ENCODE measurements at places on chromosomes 3 and 15.

DNA sequence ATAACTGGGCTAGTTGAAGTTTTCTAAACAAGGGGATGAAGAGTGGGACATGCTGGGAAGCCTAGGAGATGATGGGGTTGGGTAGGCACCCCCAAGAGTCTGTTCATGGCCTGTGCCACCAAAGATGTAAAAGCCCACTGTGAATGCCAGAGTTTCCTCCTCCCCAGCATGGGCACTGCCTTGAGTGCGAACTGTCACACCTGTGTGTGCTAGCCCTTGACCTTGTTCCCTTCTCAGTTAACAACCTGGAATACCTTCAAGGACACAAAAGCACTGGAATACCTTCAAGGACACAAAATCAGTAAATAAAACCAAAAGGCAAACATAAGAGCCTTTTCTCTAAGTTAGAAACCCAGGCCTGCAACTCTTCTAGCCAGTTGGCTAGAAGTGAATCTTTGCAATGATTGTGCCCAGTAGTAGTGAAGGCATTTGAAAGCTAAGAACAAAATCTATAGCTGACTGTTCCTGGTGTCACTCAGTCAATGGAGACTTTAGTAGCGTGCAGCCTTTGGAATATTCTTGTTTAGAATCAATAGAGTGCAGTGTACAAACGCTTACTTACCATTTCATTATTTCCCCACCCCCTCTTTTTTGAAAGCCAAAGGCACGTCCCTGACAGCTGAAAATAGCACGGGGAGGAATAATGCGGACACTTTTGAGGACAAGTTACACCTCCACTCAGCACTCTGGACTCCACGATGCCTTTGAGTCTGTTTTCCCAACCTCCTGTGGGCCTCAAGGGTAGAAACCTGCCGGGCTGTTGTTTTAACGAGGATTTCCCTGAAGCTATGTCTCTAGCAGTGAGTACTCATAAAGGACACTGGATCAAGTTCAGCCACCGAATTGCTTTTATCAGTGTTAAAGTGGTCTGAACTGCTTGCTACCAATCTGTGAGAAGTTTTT lies 24.2 kb downstream of the PSMD6 start:
- DNase-seq = no peak

DNA sequence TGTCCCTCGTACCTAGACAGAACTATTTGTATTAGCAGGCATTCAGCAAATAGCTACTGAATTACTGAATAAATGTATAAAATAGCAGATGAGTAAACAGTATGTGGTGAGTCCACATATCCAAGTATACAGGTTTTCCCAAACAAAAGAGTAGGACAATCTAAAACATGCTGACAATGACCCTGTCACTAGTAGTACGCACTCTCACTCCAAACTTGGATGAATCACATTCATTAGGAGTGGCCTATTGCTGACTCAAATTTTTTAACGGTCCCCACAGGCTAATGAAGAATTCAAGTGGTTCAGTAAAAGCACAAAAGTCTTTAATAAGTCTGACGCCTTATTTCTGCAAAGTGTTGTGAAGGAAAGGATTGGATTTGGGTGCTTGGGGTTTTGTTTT lies 449.3 kb upstream of the THBS1 start:
- no peak for DNase-seq

- no peak for DNase-seq
These were observed 210.0 kb downstream of the MYRIP start for GRCh38 chr3:40019376-40019775.

DNA sequence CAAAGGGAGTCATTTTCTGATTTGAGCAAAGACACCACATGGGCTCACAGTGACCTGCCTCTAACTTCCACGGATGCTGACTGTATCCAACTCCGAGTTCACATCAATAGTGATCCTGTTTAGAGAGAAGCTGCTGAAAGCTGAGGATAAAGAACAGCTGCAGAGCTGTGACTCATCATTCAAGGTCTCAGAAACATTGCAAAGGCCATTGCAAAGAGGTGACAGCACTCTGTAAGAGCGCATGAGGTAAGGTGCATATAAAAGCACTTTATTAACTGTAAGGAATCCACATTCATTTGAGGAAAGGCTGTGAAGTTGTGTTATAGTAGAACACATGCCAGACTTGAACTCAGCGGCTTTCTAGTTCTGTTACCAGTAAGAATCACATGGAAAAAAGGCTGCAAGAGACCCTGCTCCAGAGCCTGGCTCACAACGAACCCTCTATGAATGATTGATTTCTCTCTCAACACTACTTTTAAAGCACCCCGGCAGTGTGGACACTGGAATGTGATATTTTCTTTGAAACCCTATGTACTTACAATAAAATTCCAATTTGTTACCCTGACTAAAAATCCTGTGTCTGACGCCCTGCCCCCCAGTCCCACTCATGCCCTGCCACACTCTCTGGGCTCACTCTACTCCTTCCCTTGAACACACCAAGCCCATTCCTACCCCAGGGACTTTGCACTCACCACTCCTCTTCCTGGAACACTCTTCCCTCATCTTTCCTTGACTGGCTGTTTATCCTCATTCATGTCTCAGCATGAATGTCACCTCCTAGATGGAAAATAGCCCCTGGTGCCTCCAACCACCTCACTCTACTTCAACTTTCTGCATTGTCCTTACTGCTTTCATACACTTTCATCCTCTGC lies 111.2 kb downstream of the LSM3 start:
- no peak for DNase-seq

- DNase-seq = no peak
These were observed 9.3 kb downstream of the CCDC33 start for GRCh38 chr15:74245342-74245931.

- DNase-seq = no peak
These were observed 18.2 kb upstream of the HRH1 start for GRCh38 chr3:11136116-11136515.

GRCh38 chr3:109117939-109118338 lies at the start of gene MORC1:
Gene MORC1 (minus strand): TSS chr3:109118134. CDS start chr3:109118059, 75 bp downstream.
- no peak for DNase-seq

GRCh38 chr15:51325167-51325566 lies 13.2 kb downstream of the CYP19A1 start:
- DNase-seq = no peak

DNA sequence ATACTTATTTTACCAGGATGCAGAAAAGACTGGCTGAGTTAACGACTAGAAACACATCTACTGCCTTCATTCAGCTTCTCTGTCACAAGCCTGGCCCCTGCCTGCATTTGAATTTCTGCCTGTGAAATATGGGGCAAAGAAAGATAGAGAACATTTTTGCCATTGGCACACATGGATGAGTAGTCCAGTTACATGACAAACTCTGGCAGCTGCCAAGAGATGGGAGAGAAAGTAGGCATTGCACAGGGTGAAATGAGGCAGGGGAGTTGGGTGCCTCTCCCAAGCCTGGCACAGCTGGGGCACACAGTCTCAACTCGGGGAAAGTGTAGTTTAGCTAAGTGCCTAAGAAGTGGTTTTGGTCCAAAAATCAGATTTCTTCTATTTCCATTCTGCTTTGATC lies 24.0 kb downstream of the ANXA2 start:
- no peak for DNase-seq

DNA sequence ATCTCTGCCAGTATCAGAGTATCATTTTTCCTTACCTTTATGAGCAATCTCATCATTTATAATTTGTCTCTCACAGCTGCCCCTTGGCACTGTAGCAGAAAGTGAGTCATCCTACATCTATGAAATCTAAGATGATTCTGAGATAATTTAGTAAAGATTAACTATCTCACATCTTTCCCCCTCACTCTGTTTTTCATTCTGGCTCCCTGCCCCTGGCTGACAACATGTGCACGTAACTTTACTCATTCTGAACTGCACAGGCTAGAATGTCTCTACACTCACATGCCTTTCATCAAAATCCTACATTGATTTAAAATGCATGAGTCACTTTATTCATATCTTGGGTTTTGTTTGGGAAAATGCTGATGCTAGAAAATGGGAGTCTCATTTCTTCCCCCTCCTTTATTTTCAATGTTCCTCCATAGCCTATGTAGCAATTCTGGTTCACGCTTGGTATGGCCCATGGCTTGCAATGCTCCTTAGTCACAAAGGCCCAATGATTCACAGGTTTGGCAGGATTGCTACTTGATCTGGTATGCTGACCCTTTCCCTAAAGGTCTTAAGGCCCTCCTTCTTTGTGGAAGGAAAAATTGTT lies 838.5 kb downstream of the TUSC7 start:
- DNase-seq = no peak

DNA sequence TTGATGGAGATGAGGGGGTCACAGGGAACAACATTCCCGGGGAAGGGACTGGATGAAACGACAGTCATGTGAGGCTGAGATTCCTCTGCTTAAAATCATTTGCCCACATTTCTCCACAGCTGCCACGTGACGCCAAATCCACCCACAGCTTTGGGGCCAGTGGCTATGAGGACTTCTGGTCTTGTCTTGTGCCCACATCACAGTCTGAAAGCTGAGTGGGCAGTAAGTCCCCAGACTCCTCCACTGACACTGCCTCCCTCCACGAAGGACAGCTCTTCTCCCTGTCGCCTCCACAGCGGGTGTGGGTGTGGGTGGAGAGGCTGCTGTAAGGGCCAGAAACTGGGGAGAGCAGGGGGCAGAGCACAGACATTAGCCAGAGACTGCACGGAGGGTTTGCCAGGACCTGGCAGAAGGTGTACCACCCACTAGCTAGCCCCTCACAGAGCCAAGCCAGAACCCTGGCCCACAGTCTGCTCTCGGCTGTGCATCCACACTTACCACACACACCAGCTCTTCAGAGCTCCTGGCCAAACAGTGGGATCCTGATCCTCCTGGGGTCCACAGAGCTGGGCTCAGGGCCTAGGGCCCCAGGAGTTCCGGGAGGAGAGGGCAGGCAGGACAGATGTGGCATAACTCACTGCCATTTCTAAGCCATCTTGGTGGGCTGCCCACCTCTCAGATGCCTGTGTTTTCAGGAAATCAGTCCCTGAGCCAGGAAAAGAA lies 24.2 kb downstream of the RAB6B start:
- DNase-seq = no peak

DNA sequence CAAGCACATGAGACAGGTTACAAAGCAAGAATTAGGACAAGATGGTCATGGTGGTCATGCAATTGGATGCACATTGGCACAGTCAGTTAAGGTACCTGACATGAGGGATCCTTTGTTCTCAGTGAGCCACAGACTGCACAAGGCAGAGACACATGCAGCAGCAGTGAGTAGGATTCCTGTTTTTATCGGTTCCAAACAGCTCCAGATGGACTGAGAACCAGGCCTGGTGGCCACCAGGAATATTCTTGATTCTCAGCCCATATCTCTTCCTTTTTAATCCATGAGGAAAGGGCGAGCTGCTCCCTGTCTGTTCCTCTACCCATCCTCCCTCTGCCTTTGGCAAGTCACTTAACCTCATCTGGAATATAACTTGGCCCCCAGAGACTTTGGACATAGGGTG lies 410.8 kb downstream of the GAP43 start:
- no peak for DNase-seq

Data from stimulated activated CD4-positive, alpha-beta T cell treated with anti-CD3 and anti-CD28 coated beads, TNF-alpha, amount 100 ng/mL, for 4 hours (primary cell).